ENCODE measurements at places on chromosomes 7 and 10.

GRCh38 chr7:29005829-29006228, 47.7 kb upstream of the TRIL start:
- no peak for DNase-seq

GRCh38 chr7:33849971-33850559, 55.3 kb upstream of the BMPER start:
- DNase-seq, result no peak

- DNase-seq, result no peak
Observed at GRCh38 chr7:40474790-40475680, 340.2 kb downstream of the SUGCT start.

DNA sequence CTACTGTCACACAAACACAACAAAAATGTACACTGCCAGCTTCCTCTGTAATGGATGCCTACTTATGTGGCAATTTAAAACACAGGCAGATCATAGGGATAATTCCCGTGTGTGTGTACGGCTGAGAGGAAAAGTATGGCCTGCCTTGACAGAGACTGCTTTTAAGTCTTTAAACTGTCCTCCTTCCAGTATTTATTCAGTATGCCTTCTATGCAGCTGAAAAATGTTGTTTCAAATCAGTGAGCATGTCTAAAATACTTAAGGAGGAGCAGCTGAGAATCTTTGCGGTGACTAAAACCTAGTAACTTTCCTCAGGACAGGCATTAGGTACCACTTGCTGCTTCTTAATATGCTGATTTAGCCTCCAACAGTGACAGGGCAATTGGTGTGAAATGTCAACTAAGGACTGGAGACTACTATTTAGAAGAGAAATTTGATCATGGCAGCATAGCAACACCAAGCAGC, 126.3 kb downstream of the CACNA2D1 start:
- DNase-seq, result no peak

DNA sequence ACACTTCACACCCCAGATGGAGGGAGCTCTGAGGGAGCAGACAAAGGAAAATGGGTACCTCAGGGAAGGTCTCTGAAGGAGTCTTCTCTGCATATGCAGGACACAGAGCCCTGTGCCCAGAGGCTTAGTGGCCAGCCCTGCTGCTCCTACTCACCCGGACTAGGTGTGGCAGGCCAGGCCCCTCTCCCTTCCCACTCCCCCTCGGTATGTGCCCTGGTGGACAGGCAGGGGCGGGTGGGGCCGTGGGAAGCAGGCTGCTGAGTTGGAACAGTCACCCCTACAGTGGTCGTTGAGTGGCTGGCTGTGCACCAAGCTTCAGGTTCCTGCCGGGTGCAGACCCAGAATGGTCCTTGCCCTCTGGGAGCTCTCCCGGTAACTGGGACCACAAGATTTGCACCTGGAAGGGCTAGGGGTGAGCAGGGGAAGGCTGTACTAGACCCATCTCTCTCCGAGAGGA, 68.6 kb downstream of the ZMIZ1 start:
- DNase-seq, result no peak

- DNase-seq, result no peak
Observed at GRCh38 chr7:607938-608337, 88.3 kb upstream of the PDGFA start.

GRCh38 chr10:50501924-50502452, 121.8 kb downstream of the SGMS1 start:
- no peak for DNase-seq

DNA sequence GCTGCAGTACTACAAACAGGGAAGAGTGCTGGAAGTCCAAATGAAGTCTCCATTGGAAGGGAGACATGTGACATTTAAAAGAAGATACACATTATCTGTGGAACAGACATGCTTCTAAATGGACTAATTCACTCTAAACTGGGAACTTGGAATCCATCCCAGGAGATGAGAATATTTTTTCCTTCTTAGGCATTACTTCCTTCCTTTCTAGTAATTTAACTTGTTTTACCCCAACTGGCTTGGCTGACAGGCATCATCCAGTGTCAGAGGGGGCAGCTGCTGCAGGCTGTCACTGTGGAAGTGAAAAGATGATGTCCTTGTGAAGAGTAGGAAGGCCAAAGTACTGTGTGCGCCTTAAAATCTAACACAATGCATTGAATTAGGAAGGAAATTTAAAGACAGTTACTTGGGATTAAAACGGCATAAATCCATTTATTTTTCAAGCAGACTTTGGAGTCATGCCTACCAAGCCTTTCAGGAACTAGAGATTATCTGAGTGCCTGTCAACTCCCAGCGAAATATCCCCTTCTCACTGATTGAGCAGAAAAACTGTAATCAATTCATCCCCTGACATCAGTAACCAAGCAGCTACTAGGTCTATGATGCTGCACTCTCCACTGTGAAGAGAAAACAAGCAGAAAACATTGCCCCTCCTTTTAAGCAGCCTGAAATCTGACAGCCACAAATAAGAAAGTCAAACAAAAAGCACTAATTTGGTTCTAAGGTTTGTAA, 161.2 kb downstream of the DGKI start:
- DNase-seq, result no peak

- DNase-seq, result no peak
Observed at GRCh38 chr10:7192831-7193361, 217.9 kb downstream of the SFMBT2 start.
